Dorsolateral prefrontal cortex (tissue), 122 donors: ENCODE measurements at places on chromosomes 16 and 17. TPM values are rescaled to one million over a fixed set of nuclear protein-coding genes. Genes with fewer than 3 reads are reported as not detected.
A peak's percentile ranks its signal among the peaks of the same experiment; 100 is the strongest.

- DNase-seq, result no peak
Measured at GRCh38 chr17:37239690-37240334, 136.0 kb upstream of the C17orf78 start.

- peak; percentile 67 for DNase-seq
Measured at GRCh38 chr16:67672739-67673662, 6.4 kb downstream of the C16orf86 start.

CSF3 gene
- total RNA-seq, result not detected

CRHR1 gene
- total RNA-seq, result 15.4 TPM

G6PC1 gene
- total RNA-seq, result not detected

DNA sequence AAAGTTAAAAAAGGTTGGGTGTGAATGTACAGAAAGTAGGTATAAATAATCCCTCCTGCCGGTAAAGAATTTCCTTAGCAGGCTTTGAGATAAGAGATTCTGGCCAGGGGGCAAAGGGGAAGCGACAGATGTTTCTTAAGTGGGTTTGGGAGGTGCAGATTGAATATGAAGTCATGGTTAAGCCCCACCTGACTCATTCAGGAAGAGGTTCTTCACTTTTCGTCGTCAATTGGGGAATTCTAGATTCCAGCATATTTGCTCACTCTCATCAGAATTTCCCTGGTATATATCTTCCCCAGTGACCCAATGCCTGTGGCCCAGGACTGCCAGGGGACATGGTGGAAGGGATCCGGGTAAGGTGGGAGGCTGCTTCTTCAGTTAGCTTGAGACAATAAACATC lies 127.8 kb downstream of the CPPED1 start:
- no peak for DNase-seq

- no peak for DNase-seq
Measured at GRCh38 chr16:71893888-71894228, 1.5 kb upstream of the IST1 start.

TSC2 gene
- 165 TPM for total RNA-seq

GRCh38 chr17:14359163-14360020 lies 58.5 kb downstream of the HS3ST3B1 start:
- no peak for DNase-seq

CLEC3A gene
- total RNA-seq, result not detected

DNA sequence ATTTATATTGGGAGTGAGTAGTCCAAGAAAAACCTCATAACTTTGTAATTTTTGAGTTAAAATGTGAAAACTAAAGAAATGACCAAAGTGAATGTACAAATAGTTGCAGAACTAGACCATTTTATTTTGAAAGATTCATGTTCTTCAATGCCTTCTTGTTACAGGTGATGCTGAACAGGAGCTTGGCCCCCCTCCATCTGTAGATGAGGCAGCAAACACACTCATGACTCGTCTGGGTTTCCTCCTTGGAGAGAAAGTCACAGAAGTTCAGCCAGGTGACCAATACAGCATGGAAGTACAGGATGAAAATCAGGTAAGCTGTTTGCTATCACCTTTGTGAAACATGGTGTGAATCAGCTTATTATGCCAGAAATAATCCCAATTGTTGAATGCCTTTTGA lies 227.8 kb downstream of the TANC2 start:
- DNase-seq, result no peak

GPR142 gene
- total RNA-seq, result not detected

DNA sequence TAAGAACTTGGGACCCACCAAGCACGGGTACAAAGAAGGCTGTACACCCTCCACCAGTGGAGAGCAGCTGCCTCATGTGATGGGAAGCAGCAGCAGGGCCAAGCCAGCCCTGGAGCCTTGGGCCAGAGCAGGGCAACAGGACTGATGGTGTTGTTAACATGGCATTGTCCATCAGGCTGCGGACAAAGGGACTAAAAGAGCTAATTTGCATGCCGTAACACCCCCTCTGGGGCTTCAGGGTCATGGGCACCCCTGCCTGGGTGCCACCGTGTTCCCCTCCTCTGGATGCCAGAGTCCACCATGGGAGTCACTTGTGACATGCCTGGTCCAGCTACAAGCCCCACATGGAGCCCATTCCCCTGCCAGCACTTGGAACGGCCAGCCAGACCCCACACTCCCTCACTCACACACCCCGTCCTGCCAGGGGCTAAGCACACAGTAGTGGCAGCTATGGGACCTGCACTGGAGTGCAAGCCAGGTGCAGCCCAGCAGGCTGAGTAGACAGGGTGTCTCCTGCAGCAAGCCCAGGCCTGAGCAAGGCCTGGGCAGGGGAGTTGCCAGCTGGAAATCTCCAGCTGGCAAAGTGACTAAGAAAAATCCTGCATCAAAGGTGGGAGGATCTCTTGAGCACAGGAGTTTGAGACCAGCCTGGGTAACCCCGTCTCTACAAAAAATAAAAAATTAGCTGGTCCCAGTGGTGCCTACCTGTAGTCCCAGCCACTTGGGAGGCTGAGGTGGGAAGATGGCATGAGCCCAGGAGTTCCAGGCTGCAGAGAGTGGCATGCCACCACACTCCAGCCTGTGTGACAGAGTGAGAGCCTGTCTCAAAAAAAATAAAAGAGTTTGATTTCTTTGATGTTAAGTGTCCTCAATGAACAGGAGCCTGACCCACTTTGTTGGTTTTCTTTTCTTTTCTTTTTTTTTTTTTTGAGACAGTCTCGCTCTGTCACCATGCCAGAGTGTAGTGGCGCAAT lies 33.7 kb downstream of the NOL11 start:
- no peak for DNase-seq

DNA sequence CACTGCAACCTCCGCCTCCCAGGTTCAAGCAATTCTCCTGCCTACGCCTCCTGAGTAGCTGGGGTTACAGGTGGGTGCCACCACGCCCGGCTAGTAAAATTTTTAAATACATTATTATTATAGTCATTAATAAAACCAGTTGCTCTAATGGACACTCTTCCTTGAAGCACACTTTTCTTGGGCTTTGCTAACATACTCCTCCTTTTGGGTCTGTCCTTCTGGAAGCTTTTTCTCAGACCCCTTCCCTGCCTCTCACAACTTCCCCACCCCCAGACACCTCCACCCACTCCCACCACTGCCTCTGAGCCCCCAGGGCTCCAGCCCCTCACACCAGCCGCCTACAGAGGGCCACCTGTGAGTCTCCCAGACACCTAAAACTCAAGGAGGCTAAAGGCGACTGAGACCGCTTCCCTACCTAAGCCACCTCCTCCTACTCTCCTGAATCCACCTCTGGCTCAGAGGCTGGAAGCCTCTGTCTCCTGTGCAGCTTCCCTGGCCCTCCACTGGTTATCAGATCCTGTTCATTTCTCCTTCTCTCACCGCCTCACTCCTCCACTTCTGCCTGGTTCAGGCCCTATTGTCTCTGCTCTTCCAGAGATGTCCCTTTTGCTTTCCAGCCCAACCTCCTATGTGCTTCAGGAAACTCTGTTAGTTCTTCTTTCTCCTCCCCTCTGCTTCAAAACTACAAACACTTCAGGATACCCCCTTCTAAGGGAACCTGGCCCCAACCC lies 2.1 kb upstream of the CUEDC1 start:
- DNase-seq, result peak; percentile 28

DNA sequence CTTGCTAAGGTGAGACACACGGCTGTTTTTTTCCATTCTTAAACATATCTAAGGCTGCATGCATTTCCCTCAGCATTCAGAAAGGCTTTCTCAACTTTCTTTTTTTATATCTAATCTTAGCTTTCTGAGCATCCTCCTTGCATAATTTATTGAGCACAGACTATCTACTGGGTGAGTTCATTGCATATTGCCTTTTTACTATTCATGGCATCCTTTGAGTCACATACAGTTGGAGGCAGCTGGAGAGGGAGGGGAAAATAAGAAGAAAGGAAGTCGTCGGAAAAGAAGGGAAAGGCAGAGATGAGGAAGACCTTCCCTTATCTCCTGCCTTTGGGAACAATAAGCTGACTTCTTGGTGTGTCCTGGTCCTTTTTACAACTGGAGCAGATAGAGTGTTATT lies 468.3 kb downstream of the SLC39A11 start:
- no peak for DNase-seq

- DNase-seq, result no peak
Measured at GRCh38 chr17:8673612-8674011, 43.1 kb upstream of the MYH10 start.

- no peak for DNase-seq
Measured at GRCh38 chr17:40415390-40415789, 2.3 kb downstream of the TOP2A start.

GRCh38 chr17:82817947-82818346 lies 21.9 kb downstream of the ZNF750 start:
- DNase-seq, result no peak

CD300H gene
- not detected for total RNA-seq

DNA sequence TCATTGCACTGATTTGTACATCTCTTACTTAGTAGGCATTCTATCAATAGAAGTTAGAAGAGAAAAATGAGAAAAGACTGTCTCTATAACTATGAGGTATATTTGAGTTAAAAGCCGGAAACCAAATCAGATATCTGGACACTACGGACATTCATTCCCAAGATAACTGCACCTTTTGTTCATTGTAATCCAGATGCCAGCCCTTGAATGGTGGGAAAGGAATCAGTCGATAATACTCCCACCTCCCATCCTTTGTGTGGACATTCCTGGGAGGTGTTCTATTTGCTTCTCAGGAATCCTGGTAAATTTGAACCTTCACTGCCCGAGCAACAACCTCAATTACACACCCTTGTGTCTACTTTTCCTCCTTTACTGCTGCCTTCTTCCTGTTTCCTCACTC lies 225.2 kb downstream of the CHD9NB start:
- no peak for DNase-seq

- DNase-seq, result no peak
Measured at GRCh38 chr17:67489273-67489672, 112.2 kb downstream of the PITPNC1 start.

IQCK gene
- 22.6 TPM for total RNA-seq

DNA sequence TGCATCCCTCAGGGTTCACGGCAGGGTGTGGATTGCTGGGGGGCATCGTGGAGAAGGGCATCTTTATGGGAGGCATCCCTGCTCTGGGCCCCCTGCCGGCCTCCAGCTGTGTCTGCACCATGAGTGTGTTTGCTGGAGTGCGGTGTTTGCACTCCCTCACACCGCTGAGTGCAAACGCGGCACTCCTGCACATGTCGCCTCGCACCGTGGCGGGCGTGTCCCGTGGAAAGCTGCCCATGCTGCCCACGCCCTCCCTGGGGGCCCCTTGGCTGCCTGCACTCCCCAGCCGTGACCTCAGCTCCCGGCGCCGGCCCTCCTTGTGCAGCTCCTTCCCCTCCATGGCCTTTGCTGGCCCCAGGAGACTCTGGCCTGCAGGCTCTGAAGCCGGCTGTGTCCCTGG lies 74.6 kb upstream of the ZNF750 start:
- no peak for DNase-seq

DNA sequence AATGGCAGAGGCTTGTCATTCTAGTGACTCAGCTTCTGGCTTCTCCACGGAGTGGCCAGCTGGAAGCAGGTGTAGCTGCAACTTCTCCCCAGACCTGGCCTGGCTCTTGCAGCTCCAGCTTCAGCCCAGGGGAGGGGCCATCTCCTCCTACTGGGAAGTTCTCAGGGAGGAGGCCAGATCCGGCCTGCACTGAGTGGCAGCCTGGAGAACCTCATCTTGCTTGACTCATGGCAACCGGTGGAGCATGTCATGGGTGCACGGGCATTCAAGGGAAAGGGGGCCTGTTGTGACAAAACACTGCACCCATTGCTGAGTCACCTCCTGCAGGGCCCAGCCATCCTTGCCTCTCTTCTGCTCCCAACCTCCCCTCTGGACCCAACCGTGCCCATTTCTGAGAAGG lies 273.9 kb upstream of the MAF start:
- no peak for DNase-seq

CDRT15 gene
- not detected for total RNA-seq

GRCh38 chr17:51078009-51078592 lies 42.6 kb downstream of the SPAG9 start:
- DNase-seq, result no peak

- DNase-seq, result peak; percentile 83
Measured at GRCh38 chr17:66567234-66568170, 265.1 kb downstream of the PRKCA start.

GPRC5C gene
- total RNA-seq, result 14.2 TPM

NATD1 gene
- 7.4 TPM for total RNA-seq

DNA sequence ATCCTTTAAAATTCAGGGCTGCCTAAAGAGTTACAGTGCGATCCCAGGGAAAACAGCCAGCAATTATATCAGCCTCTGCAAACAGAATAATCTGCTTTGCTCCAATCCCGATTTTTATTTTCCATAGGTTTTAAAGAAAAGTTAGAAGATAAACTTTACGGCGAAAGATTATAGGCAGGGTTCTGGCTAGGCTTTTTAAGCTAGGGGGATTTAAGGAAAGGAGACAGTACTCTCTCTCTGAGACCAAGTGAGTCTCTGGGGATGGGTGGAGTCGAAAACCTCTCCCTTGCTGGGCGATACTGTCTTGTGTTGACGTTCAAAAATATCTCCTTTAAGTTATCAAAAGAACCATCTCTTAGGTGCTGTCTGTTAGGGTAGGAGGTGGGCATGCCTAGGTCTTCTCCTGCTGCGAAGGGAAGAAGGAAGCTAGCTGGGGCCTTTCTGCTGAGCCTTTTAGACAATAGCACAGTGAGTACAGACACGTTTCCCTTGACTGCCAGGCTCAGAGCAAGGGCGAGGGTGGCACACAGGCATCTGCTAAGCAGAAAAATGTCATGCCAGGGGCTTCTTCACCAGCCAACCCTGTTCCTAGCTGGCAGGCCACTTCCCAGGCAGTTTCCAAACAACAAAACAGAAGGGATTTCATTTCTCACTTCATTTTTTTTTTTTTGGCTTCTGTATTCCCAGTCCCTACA lies 167.9 kb upstream of the MAF start:
- peak; percentile 65 for DNase-seq

GRCh38 chr17:50953831-50954601 lies 87.9 kb upstream of the TOB1 start:
- DNase-seq, result peak; percentile 56

GPR139 gene
- not detected for total RNA-seq

DNA sequence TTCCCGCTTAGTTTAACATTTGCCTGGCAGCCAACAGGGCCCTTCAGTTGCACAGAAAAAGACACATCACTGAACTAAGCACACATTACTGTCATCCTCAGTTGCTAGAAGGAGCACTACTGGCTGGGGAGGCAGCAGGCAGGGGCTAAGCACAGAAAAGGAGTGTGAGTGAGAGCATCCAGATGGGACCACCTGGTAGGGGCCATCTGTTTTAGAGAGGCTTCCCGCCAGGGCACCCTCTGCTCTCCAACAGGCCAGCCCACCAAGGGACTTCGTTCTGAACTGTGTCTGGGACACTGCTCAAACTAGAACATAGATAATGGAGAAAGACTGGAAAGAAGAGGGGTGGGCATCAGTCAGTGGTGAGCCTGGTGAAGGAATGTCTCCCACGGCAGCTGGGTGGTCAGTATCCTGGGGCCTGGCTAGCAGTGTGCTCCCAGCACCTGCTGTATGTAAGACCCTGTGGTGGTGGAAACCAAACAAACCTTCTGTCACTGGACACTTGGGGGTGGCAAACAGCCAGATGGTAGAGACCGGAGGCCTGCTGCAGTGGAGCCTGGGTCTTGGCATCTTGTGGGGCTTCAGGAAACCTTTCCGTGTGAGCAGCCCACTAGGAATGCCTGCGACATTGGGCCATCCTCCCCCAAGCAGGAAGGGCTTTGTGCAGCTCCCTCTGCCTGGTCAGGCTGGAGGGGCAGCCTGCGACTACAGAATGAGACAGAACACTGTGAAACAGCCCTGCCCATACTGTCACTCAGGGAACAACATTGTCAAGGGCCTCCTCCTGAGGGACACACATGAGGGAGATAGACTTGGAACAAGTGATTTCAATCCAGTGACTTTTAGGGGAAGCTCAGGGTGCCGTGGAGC lies 12.8 kb upstream of the RANGRF start:
- DNase-seq, result no peak
